ENCODE measurements at places on chromosomes 3 and 15. TPM values are rescaled to one million over a fixed set of nuclear protein-coding genes. Genes with fewer than 3 reads are reported as not detected.

SCN11A gene
- total RNA-seq, result 0.07 TPM

MYLK gene
- 0.35 TPM for total RNA-seq

DNA sequence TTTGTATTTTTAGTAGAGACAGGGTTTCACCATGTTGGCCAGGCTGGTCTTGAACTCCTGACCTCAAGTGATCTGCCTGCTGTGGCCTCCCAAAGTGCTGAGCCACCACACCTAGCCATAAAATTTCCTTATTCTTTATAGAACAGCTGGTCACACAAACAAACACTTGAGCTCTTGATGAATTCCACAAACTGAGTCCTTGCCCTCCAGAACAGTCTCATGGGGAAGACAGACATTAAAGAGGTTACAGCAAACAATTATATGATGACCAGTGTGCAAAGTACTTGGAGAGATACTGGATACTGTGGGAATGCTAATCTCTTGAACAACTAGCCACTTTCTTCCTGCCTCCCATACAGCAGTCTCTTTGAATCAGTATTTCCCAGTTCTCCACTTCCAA, 7.5 kb upstream of the ATP11B start:
- DNase-seq, result no peak

- no peak for DNase-seq
Measured at GRCh38 chr3:51971350-51971749, 2.5 kb downstream of the ABHD14B start.

- no peak for DNase-seq
Measured at GRCh38 chr3:170079536-170080165, 41.9 kb downstream of the GPR160 start.

DNA sequence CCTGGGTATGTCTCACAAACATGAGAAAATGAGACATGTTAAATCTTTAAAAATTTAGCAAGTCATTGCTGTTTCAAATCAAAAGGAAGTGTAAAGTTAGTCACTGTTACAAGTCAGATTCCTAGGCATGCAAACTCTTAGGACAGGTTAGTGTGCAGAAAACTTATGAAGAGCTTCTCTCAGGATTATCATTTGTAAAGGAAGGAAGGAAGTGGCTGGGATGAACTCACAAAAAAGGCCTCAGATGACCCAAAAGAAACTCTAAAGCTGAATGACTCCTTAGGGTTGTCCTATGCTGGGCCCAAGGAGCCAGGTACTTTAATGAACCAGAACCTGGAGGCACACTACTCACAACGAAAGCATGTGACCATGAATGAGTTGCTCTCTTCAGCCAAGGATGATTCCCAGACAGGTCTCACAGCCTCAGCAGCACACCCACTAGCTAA, 25.0 kb downstream of the MSL2 start:
- no peak for DNase-seq

GRCh38 chr3:55641964-55642363, 154.9 kb upstream of the WNT5A start:
- DNase-seq, result no peak

Measured in naive thymus-derived CD4-positive, alpha-beta T cell (primary cell).